ENCODE measurements at places on chromosomes 2 and 18.

GRCh38 chr18:56739731-56740130 lies 88.6 kb downstream of the WDR7 start:
- no peak for DNase-seq

DNA sequence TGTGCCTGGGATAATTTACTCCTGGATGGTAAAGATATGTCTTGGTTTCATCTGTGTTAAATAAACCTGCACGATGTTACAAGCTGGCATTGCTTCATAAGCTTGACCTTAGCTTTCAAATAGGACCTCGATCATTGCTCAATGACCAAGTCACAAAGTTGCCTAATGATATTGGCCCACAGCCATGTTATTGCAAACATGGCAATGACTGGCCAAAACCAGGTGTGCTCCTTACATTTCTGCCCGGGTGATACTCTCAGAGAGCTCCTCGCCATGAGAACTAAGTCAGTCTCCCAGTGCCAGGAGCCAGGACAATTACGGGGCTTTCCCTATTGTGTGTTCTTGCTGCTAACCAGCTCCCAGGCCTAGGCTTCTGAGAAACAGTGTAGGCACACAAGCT lies 72.5 kb upstream of the CYP1B1 start:
- peak; percentile 18 for DNase-seq

DNA sequence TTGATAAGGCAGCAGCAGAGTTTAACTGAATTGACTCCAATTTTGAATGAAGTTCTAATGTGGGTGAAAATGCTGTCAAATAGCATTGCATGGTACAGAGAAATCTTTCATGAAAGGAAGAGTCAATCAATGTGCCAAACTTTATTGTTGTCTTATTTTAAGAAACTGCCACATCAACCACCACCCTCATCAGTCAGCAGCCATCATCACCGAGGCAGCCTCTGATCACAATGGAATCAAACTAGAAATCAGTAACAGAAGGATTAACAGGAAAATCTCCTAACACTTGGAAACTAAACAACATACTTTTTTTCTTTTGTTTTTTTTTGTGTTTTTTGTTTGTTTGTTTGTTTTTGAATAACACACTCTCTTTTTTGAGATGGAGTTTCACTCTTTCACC lies 9.9 kb downstream of the DNAJC27 start:
- DNase-seq: no peak

- no peak for DNase-seq
These were observed 1.7 kb upstream of the CTDSP1 start for GRCh38 chr2:218397820-218398436.

DNA sequence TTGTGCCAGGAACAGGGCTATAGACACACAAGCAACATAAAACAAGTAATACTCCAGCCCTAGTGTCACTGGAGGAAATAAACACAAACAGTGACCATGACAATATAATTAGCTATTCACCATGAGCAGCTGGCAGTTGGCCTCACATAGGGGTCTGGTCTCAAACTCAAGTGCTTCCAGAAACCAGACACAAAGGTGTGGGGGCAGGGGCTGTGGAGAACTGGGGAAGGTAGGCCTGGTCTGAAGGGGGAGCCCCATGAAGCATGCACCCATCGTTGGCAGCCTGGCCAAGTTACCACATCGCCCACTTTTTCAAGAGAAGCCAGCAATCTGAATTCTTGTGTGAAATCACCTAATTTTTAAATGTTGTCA lies 49.5 kb upstream of the SP3 start:
- DNase-seq: no peak

DNA sequence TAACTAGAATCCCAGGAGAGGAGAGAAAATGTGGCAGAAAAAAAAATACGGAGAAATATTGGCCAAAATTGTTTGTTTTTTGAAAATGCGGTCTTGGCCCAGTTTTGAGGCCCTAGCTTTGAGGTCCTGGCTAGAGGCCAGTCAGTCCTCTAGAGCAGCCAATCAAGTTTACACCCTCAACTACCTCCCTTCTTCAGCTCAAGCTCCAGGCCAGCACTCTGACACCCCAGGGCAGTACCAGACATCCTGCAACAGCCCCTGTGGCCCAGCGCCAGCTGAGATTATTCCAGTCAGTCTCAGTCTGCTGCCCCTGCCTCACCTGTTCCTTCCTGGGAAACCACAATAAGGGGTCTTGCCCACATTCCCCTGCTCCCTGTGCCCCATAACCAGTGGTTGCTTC lies 107.7 kb downstream of the UGGT1 start:
- DNase-seq: no peak

- DNase-seq: no peak
These were observed 146.9 kb upstream of the STON1 start for GRCh38 chr2:48383036-48383435.

DNA sequence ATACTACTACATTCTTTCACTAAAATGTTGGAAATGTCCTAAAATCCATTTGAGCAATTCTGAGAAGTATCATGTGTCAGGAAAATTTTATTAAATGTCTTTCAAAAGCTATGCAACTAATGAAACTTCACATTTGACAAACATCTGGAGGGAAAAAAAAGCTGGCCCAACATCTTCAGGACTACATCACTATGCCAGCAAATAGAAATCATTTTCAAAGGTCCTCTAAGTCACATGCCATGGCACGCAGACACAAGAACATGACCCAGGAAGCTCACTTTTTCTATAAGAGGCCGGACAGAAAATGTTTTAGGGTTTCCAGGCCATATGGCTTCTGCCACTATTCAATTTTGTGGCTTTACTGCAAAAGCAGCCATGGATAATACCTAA lies 11.6 kb downstream of the KANSL3 start:
- no peak for DNase-seq

DNA sequence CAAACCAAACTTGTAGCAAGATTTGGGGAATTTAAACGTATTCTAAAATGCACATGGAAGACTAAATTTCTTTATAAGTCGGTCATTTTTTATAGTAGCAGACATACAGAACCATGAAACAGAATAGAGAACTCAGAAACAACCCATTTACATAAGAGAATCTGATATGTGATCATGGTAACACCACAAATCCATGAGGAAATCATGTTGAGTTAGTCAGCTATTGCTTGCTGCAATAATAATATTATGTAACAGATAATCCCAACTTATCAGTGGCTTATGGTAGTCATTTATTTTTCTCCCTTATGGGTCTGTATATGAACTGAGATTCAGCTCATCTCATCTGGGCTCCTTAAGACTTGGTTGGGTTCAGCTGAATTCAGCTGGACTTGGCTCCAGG lies 103.4 kb upstream of the SERTAD2 start:
- no peak for DNase-seq

- no peak for DNase-seq
These were observed 2.7 kb downstream of the ESPNL start for GRCh38 chr2:238102865-238103264.

DNA sequence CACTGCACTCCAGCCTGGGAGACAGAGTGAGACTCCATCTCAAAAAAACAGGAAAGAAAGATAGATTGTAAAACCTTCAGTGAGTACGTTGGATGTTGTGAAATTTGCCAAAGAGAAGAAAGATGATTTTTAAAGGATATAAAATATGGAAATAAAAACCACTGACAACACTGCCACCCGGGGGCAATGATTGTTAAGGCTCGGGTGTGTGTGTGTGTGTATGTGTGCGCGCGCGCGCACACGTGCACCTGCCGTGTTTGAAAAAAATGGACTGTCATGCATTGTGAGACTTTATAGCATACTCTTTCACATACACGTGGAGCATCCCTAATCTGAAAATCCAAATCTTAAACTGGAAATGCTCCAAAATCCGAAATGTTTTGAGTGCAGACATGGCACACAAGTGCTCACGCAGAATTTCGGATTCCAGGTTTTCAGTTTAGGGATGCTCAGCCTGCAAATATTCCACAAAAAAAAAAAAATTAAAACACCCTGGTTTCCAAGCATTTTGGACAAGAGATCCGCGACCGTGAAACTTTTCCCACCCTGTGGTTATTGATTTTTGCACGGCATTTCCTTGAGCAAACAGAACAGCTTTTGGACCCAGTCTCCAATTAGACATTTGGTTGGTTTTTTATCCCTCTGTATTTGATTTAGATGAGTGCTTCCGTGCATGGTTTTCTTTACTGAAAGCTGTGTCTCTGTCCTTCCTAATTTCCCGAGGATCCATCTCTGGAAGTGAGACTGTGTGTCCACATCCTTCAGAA lies 269.2 kb downstream of the AGAP1 start:
- DNase-seq: no peak

- peak; percentile 62 for DNase-seq
These were observed 75.2 kb upstream of the C2orf15 start for GRCh38 chr2:99066075-99066958.

DNA sequence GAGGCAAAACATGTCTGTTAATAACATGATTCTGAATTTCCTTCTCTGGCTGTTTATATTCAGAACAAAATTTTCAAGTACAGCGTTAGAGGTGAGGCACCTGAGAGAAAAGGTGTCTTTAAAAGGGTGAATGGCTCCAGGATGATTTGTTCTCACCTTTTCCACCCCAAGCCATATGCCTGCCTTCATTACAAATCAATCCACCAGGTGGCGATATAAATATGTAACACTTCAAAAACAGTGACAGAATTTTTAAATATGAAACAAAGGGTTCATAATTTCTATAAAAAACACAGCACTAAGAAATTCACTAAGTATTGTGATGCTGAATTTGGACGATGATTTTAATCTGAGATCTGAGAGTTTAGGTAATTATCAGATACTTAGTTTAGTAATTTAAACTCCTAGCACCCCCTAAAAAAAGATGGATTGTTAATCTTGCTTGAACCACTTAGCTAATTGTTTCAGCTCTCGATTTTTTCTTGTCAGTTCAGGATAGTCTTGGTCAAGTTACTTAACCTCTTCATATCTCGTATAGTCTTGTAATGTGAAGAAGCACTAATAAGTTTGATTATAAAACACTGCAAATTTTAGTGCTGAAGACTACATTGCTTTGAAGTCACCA lies 528.8 kb downstream of the CPS1 start:
- peak; percentile 32 for DNase-seq

DNA sequence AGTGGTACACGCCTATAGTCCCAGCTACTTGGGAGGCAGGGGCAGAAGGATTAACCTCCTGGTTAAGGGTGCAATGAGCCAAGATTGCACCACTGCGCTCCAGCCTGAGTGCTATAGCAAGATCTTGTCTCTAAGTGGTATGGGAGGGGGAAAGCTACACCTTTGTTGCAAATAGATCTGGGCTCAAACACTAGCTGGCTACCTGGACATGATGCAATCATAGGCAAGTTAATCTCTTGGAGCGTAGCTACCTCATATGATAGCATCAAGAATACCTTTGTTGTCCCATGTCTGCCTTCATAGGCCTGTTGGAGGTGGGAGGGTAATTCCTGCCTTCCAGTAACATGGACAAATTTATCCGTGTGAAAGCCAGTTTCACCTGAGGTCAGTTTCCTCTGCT lies 15.7 kb downstream of the KLHL29 start:
- no peak for DNase-seq

- no peak for DNase-seq
These were observed 69.7 kb upstream of the ZNF516 start for GRCh38 chr18:76564655-76565237.

DNA sequence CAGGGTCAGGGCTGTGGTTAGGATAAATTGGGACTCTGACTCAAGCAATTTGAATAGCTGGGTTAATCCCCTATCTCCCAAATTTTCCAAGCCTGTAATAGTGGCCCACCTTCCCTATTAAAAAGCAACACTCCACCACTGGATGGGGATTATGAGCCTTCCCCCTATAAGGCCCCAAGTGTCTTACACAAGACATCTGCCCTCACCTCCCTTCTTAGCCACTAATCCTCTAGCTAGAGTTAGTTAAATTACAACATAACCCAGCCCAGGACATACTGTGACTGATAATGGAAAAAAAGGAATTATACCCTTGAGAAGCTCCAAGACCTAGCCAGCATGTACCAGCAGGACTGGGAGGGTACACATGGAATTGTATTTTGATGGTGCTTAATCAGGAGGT lies 190.4 kb downstream of the NRP2 start:
- DNase-seq: no peak

DNA sequence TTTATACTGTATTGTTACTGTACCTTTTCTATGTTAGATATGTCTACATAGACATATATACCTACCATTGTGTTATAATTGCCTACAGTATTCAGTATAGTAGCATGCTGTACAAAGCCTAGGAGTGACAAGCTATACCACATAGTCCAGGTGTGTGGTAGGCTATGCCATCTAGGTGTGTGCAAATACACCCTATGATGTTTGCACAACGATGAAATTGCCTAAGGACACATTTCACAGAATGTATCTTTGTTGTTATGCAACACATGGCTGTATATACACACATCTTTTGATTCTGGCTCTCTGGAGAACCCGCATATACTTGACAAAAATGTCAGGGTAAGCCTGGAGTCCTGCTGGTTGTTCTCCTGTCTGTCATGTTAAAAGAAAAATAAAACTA lies 85.1 kb downstream of the BCL2L11 start:
- DNase-seq: no peak

DNA sequence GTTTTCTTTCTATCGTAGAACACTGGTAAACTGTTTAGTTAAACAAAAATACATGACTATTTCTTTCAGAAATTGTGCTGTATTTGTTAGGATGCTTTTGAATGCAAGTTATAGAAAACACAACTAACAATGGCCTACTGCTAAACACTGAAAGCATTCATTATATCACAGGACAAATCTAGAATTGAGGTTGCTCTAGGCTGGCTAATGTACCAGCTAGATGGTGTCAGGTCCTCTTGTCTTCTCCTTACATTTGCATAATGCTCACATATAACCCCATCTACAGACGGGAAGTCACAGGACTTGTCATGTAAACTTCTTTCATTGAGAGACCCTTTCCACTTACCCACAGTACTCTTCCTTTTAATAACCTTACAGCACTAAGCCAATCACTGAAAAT lies 586.8 kb downstream of the DSC3 start:
- DNase-seq: no peak

DNA sequence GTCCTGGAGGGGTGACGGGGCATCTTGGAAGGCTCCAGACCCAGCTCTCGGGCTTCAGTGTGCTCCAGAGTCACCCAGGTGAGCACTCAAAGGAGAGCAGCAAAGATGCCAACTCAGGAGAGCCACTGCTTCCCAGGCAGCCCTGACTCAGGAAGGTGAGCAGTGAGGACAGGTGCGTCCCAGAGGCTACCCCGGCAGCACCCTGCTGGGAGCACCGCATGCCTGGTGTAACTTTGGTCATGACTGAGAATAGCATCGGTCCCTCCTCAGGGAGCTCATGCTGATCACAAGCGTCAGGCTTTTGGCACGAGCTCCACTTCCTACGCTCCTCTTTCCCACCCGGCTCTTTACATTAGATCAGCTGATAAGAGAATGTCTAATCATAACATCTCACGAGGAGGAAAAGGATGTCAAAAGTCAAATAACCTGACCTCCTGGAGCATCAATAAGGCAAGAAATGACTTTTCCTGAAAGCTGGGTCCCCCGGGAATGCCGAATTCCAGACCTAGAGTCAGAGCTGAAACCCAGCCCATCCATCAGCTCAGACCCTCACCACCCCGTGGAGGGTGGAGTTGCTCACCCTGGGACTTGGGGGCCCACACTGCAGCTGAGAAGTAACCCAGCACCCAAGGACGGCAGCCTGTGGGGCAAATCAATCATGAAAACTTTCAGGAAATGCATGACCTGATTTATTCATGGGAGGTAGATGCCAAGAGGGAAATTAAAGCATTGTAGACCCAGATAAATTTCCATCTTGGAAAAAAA lies 248.8 kb downstream of the ACKR3 start:
- no peak for DNase-seq
